ENCODE measurements at places on chromosomes 4 and X.

GRCh38 chr4:16227462-16227868 lies 1.2 kb upstream of the TAPT1 start:
- DNase-seq = no peak

- DNase-seq = no peak
These were observed 1022.4 kb upstream of the DIAPH2 start for GRCh38 chrX:95662200-95662599.

GRCh38 chrX:44343412-44344141 lies at the start of gene EFHC2:
Gene EFHC2, minus strand, starts transcription at chrX:44343672. Its CDS starts 84 bp downstream, at chrX:44343588.
- DNase-seq = no peak

- no peak for DNase-seq
These were observed 56.7 kb upstream of the EFHC2 start for GRCh38 chrX:44400161-44400560.

GRCh38 chrX:13339607-13340006 lies 19.8 kb upstream of the ATXN3L start:
- DNase-seq = no peak

- no peak for DNase-seq
These were observed 232.8 kb upstream of the HDX start for GRCh38 chrX:84735025-84735424.

GRCh38 chr4:95889662-95890061 lies 49.8 kb downstream of the PDHA2 start:
- no peak for DNase-seq

GRCh38 chr4:108635070-108635655 lies 14.8 kb downstream of the RPL34 start:
- no peak for DNase-seq

Measured in AG09309 (cell line).